SJSA1 (cell line): ENCODE measurements at places on chromosomes 7 and 10. TPM values are rescaled to one million over a fixed set of nuclear protein-coding genes. Genes with fewer than 3 reads are reported as not detected.
A peak's percentile ranks its signal among the peaks of the same experiment; 100 is the strongest.

DNA sequence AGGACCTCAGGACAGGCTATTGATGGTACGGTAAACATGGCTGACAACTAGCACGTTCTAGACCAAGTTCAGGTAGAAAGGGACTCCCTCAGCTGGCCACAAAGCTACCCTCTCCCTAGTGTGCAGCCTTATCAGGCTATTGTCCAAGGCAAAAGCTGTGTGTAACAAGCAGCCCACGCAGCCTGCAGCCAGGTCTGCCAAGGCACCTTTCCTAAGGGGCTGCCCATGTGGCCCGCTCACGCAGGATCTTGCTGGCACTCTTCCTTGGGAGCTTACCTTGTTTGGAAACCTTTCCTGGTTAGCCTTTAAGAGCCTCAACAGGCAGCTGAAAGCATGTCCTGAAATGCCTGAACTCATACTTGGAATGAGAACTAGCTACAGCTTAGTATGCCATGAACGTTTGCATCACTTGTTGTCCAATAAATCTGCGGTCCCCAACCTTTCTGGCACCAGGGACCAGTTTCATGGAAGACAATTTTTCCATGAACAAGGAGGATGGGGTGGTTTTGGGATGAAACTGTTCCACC is 51.7 kb downstream of the SYPL1 start:
- H3K36me3 ChIP-seq = no peaks in the 10 kb centered on the region
- H3K4me3 ChIP-seq = no peak overlapping the region
- H3K27me3 ChIP-seq = no peaks in the 10 kb centered on the region
- peaks cover 9% of the 10 kb centered on the region for H3K4me1 ChIP-seq
- DNase-seq = no peak
- H3K27ac ChIP-seq = no peak overlapping the region

- H3K4me1 ChIP-seq = no peaks in the 10 kb centered on the region
- no peaks in the 10 kb centered on the region for H3K36me3 ChIP-seq
- H3K4me3 ChIP-seq = no peak overlapping the region
- DNase-seq = no peak
- no peaks in the 10 kb centered on the region for H3K27me3 ChIP-seq
- H3K27ac ChIP-seq = no peak overlapping the region
Measured at GRCh38 chr10:85458324-85458723, 908.3 kb downstream of the GRID1 start.

DNA sequence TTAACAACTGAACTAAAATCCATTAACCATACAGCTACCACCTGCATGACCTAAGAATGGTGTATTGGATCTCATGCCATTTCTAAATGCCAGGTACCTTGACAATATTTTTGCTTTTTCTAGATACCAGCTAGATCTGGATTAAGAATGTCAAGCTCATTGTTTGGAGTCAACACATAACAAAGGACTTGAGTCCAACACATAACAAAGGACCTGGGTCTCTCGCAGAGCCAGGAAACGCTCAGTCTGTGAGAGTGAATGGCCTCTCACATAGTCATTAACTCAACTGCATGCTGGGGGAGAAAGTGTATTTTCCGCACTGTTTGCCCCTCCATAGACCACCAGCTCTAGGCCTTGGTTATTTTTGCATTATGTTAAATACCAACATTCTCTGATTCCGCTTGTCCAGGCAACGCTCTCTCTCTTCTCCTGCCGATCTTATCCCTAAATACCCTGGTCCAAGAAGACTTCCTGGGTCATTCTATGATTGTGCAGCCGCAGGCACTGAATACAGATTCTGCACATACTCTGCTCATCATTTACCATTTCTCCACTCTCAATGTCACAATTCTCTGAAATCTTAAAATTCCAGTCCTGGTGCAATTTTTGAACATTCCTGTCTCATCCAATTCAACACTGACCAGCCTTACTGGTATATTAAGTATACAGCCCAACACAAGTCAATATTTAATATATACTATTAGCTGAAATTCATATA is 31.2 kb downstream of the ITIH5 start:
- no peak for DNase-seq
- H3K4me1 ChIP-seq = peaks cover 4% of the 10 kb centered on the region; the same call in 1 of the 2 replicates
- no peaks in the 10 kb centered on the region for H3K36me3 ChIP-seq
- no peaks in the 10 kb centered on the region for H3K27me3 ChIP-seq
- H3K4me3 ChIP-seq = no peak overlapping the region

- no peak overlapping the region for H3K4me3 ChIP-seq
- peaks cover 85% of the 10 kb centered on the region for H3K36me3 ChIP-seq
Measured at GRCh38 chr10:33223326-33224000, 111.0 kb downstream of the NRP1 start.

Gene LEP
- total RNA-seq = not detected in 2 replicates

- H3K27ac ChIP-seq = peak within 1 kb of the TSS; percentile 53; the same call in 1 of the 2 replicates
- H3K4me3 ChIP-seq = no peak within 1 kb of the TSS
Measured at GRCh38 chr7:76424413-76425111, at the start of gene ZP3. ZP3 (plus strand) TSS chr7:76424950; CDS start chr7:76424965, 15 bp downstream.

GRCh38 chr10:49499305-49499851 is 39.5 kb downstream of the ERCC6 start:
- DNase-seq = no peak
- H3K27ac ChIP-seq = no peak overlapping the region
- H3K27me3 ChIP-seq = no peaks in the 10 kb centered on the region
- H3K36me3 ChIP-seq = peaks cover 3% of the 10 kb centered on the region; the same call in 1 of the 2 replicates
- no peaks in the 10 kb centered on the region for H3K4me1 ChIP-seq
- no peak overlapping the region for H3K4me3 ChIP-seq

Gene CALHM3
- total RNA-seq = not detected in 2 replicates

GRCh38 chr7:36904101-36904500 is 179.8 kb upstream of the AOAH start:
- no peaks in the 10 kb centered on the region for H3K27me3 ChIP-seq
- H3K36me3 ChIP-seq = no peaks in the 10 kb centered on the region
- H3K27ac ChIP-seq = no peak overlapping the region
- H3K4me1 ChIP-seq = no peaks in the 10 kb centered on the region
- DNase-seq = no peak
- no peak overlapping the region for H3K4me3 ChIP-seq

Gene NANOS1
- 0.71 and 2.7 TPM in 2 replicates for total RNA-seq

Gene ZNF804B
- total RNA-seq = not detected in 2 replicates

GRCh38 chr10:122699796-122700455 is at the start of gene C10orf120:
C10orf120 (minus strand) TSS chr10:122699846; CDS start chr10:122699790, 56 bp downstream.
- no peak within 1 kb of the TSS for H3K4me3 ChIP-seq
- H3K36me3 ChIP-seq = no peaks in the 10 kb centered on the region
- DNase-seq = no peak
- H3K4me1 ChIP-seq = no peaks in the 10 kb centered on the region
- H3K27ac ChIP-seq = no peak within 1 kb of the TSS

Gene LRRTM3
- total RNA-seq = not detected in 2 replicates

GRCh38 chr10:113743594-113743993 is 7.9 kb upstream of the PLEKHS1 start:
- H3K4me1 ChIP-seq = peaks cover 8% of the 10 kb centered on the region
- no peak overlapping the region for H3K27ac ChIP-seq
- no peaks in the 10 kb centered on the region for H3K36me3 ChIP-seq
- no peak for DNase-seq

DNA sequence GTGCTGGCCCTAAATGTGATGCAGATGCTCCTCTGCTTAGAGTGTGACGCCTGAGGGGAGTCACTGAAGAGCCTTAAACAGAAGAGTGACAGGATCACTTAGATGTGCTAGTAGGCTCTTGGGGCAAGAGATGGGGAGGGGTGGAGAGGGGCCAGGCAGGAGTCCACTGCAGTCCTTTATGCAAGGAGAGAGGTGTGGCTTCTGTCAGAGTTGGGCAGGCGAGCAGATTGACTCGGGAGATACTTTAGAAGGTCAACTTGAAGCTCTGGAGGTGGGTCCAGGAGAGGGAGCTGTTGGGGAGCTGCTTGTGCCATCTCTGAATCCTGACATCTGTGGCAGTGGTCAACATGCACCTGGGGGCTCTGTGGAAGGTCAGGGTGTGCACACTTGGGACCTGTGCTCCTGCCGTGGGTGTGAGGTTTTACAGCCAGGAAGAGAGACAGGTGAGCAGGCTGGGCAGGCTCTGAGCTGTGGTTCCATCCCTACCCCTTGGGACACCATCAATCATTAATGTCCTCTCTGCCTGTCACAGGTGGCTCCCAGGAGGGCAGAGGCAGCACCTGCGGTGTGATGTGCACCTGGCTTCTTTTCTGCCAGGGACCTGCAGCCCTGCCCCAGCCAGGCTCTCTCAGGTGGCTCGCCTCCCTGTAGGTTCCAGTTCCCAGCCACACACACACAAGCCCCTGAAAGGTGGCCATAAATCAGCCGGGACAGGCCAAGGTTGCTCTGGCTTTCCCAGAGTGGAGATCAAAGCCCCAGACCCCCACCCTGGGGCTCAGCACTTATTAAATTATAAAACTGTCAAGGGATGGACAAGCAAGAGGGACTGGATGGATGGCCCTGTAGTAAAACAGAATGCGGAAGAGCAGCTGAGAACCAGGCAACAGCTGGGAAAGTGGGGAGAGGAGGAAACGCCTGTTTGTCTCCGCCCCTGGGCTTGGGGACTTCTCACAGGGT is 14.0 kb downstream of the NEURL1 start:
- peaks cover 11% of the 10 kb centered on the region for H3K4me1 ChIP-seq
- H3K27me3 ChIP-seq = peaks cover 67% of the 10 kb centered on the region
- no peak overlapping the region for H3K4me3 ChIP-seq
- H3K36me3 ChIP-seq = no peaks in the 10 kb centered on the region

Gene STEAP4
- total RNA-seq = not detected in 2 replicates

Gene CTNNA3
- total RNA-seq = 0.18 TPM in 1 of 2 replicates, not detected in the other

- peak; percentile 28 for DNase-seq
- peaks cover 5% of the 10 kb centered on the region; the same call in 1 of the 2 replicates for H3K4me1 ChIP-seq
- no peak overlapping the region for H3K27ac ChIP-seq
- H3K4me3 ChIP-seq = no peak overlapping the region
Measured at GRCh38 chr10:113139699-113140098, 189.7 kb downstream of the TCF7L2 start.

Gene ZC3HAV1L
- 7.5 and 15.2 TPM in 2 replicates for total RNA-seq

DNA sequence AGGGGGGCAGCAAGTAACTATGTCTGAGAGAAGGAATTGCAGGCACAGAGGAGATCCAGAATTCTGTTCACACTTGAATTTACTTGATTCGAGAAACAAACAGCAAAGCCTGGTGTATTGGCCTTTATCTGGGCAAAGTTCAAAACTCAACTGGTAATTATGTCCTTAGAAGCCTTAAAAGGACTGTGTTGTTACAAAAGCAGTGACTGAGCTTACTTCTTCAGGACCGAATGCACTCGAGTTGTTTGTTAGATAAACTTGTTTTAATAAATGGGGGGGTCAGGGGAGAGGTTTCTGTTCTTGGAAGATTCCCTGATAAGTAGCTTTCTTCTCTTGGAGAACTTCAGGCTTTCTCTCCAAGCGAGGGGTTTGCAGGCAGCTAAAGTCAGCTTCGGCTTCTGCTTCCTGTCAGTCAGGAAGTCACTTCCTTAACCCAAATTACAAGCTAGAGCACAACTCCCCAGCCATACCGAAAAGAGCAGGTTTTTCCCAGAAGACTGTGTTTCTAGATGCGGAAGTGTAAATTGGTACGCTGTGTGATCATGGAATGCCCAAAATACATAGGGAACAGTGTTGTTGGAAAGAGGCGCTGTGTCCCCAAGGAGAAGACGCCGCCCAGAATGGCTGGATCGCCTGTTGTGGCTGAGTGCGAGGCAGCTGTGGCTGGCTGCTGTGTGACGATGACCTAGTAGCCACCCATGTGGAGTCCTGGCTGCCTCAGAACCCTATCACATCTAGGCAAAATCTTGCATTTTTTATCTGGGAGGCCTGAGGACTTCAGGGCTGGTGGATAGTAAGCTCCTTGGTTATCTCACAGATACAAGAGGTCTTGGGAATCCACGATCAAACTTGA is 110.4 kb downstream of the TCF7L2 start:
- H3K27ac ChIP-seq = peak overlapping the region; percentile 29; the same call in 1 of the 2 replicates
- no peaks in the 10 kb centered on the region for H3K27me3 ChIP-seq
- H3K4me1 ChIP-seq = peaks cover 90% of the 10 kb centered on the region
- peak; percentile 39 for DNase-seq
- no peaks in the 10 kb centered on the region for H3K36me3 ChIP-seq
- H3K4me3 ChIP-seq = no peak overlapping the region

DNA sequence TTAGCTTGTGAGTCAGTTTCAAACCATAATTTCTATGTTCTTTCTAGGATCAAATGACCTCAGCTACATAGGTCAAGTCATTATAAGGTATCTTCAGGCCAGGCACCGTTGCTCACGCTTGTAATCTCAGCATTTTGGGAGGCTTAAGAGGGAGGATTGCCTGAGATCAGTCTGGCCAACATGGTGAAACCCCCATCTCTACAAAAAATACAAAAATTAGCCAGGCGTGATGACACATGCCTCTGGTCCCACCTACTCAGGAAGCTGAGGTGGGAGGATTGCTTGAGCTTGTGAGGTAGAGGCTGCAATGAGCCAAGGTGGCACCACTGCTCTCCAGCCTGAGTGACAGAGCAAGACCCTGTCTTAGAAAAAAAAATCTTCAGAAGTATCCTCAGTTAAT is 362.3 kb downstream of the GATA3 start:
- no peaks in the 10 kb centered on the region for H3K36me3 ChIP-seq
- peaks cover 26% of the 10 kb centered on the region for H3K4me1 ChIP-seq
- no peak overlapping the region for H3K4me3 ChIP-seq
- no peaks in the 10 kb centered on the region for H3K27me3 ChIP-seq

Gene CYP2C19
- total RNA-seq = not detected in 2 replicates

DNA sequence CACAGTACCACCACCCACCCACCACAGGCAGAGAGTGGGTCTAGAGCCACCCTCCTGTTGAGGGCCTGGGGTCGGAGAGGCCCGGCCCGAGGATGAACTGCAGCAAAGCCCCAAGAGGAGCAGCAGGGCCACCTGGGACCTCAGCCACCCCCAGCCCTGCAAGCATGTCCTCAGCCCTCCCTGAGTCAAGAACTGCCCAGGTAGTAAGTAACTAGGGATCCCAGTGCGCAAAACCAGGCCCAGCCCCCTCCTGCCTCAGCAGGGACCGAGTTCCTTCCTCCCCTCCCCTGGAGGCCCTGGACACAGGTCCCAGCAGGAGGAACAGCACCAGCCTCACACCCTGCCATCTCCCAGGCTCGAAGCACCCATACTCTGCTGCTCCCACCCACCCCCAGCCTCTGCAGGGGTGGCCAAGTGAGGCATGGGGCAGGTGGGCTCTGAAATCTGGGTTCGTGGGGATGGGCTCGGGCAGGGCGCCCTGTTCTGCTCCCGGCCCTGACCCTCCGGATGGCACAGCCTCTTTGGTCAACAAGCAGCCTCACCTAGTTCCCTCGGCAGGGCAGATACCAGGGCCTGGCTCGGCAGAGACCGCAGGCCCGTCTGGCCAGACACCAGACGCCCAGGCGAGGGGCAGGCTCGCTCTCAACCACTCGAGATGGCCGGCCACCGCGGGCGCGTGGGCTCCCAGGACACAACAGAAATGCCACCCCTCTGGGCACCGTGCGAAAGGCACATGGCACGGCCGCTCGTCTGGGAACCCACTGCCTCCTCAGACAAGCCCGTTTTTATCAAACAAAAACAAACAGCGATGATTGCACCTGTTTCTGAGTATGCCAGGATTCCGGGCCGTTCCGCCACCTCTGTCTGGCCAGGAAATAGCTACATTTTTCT is 15.2 kb downstream of the PDGFA start:
- no peaks in the 10 kb centered on the region for H3K4me1 ChIP-seq
- H3K36me3 ChIP-seq = peaks cover 26% of the 10 kb centered on the region
- no peak for DNase-seq
- no peak overlapping the region for H3K4me3 ChIP-seq
- no peak overlapping the region for H3K27ac ChIP-seq

- H3K27ac ChIP-seq = no peak overlapping the region
- H3K4me1 ChIP-seq = peaks cover 20% of the 10 kb centered on the region
- no peak overlapping the region for H3K4me3 ChIP-seq
Measured at GRCh38 chr7:79291498-79291865, 162.0 kb downstream of the MAGI2 start.

Gene WNT2
- total RNA-seq = 2.5 and 3.3 TPM in 2 replicates

Gene GIMAP8
- total RNA-seq = not detected in 2 replicates
